Lung microvascular endothelial cell (primary cell): ENCODE measurements at places on chromosomes 11 and 22.

GRCh38 chr22:32752816-32753520, 48.5 kb upstream of the TIMP3 start:
- DNase-seq, result no peak

GRCh38 chr11:61334434-61335354, 1.7 kb downstream of the TKFC start:
- no peak for DNase-seq

DNA sequence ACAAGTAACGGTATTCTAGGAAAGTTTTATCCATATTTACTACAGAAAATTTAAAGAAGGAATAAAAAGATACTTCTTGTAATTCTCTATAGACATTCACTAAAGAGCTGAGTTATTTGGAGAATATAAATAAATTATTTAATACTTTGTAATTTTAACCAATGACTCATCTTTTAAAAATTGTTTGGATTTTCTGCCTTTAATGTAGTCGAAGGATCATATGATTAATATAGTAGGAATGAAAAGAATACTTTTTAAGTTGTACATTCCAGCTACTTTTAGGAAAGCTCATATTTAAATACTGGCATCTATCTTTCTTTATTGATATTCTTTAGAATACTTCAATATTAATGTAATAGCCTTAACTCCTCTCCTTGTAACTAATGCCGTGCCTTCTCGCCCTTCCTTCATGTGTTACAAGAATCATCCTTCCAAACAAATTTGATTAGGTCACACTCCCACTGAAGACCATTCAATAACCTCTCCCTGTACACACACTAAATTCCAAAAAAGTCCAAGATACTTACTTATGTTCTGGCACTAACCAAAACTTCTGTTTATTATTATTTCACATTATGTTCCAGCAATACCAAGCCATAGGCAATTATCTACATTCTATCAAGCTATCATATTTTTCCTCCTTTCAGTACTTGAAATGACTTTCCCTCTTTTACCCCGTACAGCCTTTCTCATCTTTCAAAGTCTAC, 501.9 kb downstream of the CNTN5 start:
- DNase-seq, result no peak

DNA sequence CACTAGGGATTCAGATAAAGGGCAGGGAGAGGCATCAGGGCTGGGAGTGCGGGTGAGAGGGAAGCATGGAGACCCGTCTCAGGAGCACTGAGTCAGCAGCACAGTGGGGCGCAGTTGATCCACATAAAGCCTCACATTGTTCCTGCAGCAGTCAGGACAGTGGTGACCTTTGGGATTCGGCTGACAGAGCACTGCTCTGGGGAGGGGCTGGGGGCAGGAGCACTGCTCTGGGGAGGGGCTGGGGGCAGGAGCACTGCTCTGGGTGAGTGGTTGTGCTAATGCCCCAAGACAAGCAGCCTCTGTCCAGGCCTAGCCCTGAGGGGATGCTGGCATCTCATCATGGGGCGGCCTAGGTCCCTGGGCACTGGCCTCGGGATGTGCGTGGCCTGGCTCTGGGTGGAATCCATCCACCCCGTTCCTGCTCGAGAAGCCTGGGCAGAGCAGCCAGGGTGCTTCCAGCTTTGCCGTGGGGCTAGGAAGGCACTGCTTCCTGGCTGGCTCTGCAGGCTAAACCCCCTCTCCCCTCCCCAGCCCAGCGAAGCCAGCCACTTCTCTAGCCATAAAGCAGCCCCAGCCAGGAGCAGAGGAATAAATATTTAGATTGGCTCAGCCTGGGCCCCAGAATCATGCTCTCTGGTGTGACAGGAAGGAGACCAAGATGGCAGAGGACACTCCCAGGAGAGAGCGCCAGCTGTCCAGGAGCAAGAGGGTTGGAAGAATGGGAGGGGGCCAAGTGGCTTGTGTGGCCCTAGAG, 7.3 kb downstream of the OAF start:
- no peak for DNase-seq

- DNase-seq, result no peak
Observed at GRCh38 chr11:36266767-36267166, 22.5 kb downstream of the COMMD9 start.

DNA sequence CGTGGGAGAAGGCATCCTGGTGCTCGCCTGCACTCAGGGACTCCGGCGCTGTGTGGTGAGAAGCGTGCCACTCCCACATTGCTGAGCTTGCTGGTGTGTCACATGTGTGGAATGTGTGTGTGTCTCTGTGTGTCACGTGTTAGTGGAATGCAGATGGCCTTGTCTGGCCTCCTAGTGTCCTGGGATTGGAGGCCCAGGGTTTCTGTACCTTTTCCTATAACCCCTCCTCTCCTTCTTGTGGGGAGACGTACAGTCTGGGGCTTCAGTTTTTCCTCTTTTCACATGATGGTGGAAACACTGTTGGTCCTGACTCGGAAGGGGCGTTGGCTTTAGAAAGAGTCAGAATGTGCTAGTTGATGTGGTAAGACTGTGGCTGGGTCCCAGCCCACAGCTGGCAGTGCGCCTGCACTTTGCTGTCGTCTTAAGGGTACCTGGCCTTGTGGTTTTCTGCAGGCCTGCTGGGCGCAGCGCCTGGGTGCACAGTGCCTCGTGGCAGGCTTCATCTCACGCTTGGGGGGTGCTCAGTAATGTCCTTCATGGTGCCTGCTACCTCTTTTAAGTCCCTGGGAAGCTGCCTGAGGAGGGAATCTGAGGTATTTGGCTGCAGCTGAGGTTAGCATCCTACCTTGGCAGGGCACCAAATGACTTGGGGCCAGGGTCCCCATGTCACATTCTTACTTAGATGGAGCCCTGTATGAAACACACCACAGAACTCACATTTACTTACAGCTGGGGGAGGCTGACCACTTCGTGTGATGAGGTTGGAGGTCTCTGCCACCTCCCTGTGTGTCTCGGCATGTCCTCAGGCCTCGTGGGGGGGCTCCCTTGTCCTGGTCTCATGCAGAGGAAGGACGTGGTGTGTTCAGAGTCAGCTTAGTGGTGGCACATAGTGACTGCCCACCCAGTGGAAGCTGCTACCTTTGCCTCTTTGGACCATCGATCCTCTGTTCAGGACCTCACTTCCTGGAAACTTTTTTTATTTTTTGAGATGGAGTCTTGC, 61.9 kb downstream of the MED15 start:
- DNase-seq, result peak; percentile 75

DNA sequence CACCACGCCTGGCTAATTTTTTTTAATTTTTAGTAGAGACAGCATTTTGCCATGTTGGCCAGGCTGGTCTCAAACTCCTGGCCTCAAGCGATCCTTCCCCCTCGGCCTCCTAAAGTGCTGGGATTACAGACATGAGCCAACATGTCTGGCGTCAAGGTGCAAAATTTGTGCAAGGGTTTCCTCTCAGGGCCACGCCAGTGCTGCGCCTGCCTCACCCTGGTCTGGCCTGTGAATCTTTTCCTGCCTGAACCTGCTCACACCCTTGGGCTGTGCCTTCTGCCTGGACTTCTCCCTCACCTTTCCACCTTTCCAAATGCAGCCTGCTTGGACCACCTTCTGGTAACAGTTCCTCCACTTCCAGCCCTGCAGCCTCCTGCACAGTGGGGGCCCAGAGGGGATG, 43.4 kb downstream of the MCM5 start:
- no peak for DNase-seq

GRCh38 chr22:19900707-19901436, 40.7 kb upstream of the COMT start:
- no peak for DNase-seq

GRCh38 chr11:15119826-15120225, 5.1 kb downstream of the INSC start:
- DNase-seq, result no peak

GRCh38 chr11:48087974-48088681, 107.8 kb downstream of the PTPRJ start:
- DNase-seq, result no peak

- DNase-seq, result peak; percentile 90
Observed at GRCh38 chr11:62508336-62509058, 38.1 kb downstream of the AHNAK start.

GRCh38 chr11:76397383-76397782, 16.3 kb downstream of the GVQW3 start:
- DNase-seq, result no peak

DNA sequence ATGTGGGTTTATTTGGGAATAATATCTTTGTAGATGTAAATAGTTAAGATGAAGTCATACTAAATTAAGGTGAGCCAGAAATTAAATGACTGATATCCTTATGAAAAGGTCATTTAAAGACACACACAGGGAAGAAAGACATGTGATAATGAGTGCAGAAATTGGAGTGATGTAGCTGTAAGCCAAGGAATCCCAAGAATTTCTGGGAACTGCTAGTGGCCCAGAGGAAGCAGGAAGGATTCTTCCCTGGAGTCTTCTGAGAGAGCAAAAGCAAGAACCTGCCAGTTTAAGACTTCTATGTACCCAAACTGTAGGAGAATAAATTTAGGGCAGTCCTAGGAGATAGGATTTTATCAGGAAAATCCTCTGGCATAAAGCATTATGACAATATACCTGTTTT, 66.9 kb downstream of the LRRC4C start:
- DNase-seq, result no peak

GRCh38 chr22:42688241-42689211, 32.1 kb downstream of the A4GALT start:
- peak; percentile 46 for DNase-seq

DNA sequence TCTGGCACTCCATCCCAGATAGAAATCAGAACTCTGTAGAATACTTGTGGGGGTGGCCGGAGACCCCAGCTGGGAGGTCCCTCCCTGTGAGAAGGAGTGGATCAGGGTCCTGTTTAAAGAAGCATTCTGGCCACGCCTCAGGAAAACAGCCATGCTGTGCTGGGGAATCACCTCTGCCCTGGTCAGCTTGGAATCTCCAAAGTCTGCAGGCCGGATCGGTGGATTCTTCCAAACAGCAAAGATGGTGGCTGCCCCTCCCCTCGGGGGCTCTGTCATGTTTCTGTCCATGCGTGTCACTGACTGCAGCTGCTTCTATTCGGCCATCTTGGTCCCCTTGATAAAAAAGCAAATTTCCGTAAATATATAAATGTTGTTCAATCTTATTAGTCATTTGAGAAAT, 365.9 kb downstream of the JRKL start:
- DNase-seq, result no peak

GRCh38 chr22:29814003-29814402, 24.1 kb downstream of the ASCC2 start:
- no peak for DNase-seq

DNA sequence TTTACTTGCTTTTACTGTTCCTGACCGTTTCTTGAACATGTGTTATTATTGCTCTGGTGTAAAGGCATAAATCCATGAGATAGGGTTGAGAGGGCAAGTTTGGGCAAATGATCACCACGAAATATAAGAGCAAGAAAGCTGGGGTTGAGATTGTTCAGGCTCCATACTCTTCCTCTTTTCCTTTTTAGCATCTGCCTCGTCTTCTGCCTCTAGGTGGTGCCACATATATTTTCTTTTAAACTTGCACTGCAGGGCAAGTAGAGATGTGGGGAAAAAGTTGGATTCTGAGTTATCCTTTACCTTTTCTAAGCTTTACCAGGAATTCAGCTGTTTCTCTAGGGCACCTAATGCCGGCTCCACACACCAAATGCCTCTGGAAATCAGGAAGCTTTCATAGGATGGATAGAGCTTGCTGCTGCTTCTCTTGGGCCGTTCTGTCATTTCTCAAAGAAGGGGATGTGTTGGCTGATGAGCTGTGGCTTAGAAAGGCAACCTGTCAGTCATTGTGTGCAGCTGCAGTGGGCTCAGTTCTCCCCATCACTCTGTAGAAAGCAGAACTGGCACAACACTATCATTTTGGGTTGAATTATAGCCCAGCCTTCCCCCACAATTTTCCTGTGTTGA, 98.2 kb downstream of the LDLRAD3 start:
- DNase-seq, result peak; percentile 24

- peak; percentile 51 for DNase-seq
Observed at GRCh38 chr11:95074792-95075563, 8.3 kb downstream of the SRSF8 start.

- DNase-seq, result peak; percentile 96
Observed at GRCh38 chr11:73308961-73309919, 1.2 kb downstream of the ARHGEF17 start.

DNA sequence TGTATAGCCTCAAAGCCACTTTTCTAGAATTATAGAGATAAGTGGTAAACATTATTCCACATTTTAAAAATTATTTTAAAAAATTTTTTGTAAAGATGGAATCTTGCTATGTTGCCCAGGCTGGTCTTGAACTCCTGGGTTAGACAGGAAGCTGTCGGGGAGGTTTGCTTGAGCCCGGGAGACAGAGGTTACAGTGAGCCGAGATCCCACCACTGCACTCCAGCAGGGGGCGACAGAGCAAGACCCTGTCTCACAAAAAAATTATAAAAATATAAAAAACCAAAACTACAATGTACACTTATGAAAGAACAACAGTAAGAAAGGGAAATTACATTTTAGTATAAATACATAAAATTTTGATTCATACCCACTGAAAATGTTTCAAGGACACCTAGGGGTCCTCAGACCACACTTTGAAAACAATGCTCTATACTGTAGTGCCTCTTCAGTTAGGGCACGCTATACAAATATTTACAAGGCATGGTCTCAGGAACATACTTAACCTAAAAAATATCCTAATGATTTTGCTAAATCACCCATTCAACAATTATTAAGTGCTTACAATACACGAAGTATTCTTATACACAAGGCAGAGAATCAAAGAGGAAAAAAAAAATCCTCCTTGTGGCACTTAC, 111.2 kb downstream of the MRTFA start:
- DNase-seq, result peak; percentile 66

DNA sequence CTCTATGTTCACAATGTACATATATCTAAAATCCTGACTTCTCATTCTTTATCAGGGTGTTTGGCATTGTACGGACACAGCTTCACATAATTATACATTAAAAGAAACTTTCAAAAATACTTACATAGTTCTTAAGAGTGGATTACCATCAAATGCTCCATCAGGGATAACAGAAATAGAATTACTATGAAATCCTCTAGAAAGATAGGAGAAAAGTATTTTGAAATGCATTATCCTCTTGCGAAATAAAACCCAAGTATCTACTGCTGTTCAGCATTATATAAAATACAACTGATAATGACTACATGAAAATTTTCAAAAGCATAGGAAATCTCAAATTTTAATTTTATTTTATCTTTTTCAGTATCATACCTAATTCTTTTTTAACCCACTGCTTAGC, 17.8 kb upstream of the CCDC34 start:
- no peak for DNase-seq

DNA sequence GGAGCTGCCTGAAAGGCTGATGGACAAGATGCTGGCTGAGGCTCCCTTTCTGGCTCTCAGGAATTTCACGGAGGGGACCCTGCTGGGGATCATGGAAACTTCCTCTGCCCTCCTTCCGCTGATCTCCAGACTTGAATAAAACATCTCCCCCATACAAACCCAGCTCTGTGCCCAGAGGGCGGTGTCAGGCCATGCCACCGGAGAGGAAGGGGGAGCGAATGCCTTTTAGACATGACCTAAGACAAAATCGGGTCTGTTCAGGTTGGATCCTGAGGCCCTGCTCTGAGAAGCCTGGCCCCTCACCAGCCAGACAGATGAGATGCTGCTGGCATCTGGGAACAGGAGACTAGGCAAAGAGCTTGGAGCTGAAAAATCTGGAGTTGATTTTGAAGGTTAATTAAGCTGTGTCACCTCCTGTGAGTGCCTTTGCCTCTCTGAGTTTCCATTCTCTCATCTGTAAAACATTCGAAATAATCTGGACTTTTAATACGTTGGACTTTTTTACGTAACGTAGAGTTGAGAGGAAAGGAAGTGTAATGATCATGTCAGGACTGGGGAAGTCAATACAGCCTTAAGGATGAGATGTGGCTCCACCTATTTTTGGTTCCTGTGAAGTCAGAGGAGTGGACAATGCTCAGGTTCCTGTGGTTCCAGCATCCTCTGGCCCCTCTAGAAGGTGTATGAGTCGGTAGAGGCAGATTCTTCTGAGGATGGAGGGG, 163.6 kb downstream of the ST3GAL4 start:
- DNase-seq, result no peak
